Aorta (tissue), 5 donors: ENCODE measurements at places on chromosomes 4 and X.

DNA sequence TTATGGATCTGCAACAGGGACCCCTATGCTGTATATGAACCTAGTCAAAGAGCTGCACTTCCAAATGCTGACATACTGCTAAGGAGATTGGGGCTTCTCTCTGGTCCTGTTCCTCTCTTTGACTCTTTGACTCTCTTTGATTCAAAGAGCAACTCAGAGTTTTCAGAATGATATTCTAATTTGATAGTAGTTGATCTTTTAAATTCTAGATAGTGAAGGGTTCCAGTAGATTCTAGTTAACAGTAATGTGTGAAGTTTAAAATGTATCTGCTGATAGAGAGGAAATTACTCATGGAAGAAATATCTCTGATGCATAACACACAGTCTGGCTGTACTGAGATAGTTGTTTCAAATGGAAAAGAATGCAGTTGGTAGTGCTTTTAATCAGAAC lies 239.1 kb downstream of the RASL11B start:
- DNase-seq: no peak

- DNase-seq: no peak
These were observed at the start of gene KLHL34 for GRCh38 chrX:21658152-21658737. Gene KLHL34, minus strand, starts transcription at chrX:21658330. Its CDS starts 542 bp downstream, at chrX:21657788.

GRCh38 chr4:156169011-156169410 lies 215.3 kb upstream of the CTSO start:
- DNase-seq: no peak

DNA sequence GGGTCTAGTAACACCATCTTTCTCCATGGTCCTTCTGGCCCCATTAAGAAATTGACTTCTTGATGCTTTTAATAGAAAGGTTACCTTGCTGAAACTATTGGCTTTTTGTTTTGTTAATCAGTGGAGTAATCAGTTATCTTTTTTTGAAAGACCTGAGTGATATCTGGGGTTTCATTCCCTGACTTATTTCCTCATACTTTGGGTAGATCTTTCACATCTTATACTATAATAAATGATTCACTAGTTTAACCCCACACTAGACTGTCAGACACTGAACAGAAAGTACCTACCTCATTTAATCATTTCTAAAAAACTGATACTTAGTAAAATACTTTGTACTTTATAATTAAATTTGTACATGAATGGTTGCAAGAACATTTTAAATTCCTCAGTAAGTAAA lies 1021.1 kb downstream of the STIM2 start:
- DNase-seq: no peak

- no peak for DNase-seq
These were observed 49.8 kb downstream of the FGFRL1 start for GRCh38 chr4:1061056-1061700.

DNA sequence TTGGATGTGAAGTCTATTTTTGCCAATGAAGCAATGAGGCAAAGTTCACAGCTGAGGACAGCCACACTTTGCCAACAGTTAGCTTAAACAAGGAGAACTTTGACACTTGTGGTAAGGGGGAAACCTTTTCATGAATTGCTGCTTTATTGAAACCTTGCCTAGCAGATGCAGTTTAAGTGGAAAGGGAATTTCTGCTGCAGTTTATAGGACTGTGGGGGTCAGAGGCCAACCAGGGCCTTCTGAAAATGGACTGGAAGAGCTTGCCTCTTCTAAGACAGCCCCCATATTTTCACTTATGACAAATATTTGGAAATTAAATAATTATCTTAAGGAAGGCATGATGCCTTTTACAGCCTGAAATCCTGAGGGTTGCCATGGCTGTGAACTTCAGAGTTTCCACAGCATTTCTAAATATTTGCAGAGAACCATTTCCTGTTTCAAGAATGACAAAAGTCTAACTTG lies 550.3 kb downstream of the RAB28 start:
- no peak for DNase-seq

DNA sequence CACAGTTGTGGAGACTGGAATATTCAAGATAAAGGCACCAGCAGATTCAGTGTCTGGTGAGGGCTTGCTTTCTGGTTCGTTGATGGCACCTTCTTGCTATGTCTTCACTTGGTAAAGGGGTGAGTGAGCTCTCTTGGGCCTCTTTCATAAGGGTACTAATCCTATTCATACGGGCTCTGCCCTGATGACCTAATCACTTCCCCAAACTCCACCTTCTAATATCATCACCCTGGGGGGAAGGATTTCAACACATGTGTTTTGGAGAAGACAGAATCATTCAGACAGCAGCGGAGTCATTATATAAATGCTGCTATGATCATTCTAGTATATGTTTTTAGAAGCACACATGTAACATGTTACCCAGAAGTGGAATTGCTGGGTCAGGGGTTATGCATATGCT lies 295.3 kb upstream of the CTSO start:
- DNase-seq: no peak

DNA sequence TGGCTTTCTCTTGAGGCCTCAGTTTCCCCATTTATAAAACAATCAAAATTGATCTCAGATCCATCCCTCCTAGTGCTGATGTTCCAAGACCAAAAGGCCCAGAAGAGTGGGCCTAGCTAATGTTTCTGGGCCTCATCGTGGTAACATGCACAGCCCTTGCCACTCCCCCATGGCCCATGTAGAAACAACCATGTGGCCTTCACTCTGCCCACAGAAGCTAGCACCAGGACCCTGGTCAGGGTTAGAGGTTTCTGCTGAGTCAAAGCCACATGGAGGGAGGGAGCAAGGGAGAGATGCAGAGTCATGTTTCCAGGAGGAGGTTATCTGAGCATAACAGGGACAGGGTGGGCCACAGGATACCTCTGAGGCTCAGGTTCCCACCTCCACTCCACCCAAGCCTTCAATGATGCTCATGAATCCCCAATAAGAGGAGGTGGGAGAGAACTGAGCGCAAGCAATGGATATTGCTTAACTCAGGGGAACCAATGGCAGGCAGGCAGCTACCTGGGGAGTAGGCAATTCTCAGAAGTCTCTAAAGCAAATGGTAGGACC lies 16.9 kb downstream of the OTUD5 start:
- DNase-seq: no peak

DNA sequence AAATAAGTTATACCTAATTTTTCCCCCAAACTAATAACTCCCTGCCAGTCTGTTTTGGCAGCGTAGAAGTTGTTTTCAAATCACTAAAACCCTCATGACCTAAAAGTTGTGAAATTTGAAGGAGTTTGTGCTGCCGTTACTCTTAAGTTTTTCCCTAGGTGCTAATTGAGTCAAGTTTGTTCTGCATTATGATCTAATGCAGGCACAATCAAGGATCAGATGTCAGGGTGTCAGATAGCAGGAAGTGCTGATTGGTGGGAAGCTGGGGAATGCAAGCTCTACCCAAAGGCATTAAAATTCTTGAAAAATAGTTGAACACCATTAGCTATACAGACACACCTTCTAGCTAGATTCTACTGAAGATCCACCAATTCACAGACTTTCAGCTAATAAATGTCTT lies 51.9 kb downstream of the ARX start:
- no peak for DNase-seq

DNA sequence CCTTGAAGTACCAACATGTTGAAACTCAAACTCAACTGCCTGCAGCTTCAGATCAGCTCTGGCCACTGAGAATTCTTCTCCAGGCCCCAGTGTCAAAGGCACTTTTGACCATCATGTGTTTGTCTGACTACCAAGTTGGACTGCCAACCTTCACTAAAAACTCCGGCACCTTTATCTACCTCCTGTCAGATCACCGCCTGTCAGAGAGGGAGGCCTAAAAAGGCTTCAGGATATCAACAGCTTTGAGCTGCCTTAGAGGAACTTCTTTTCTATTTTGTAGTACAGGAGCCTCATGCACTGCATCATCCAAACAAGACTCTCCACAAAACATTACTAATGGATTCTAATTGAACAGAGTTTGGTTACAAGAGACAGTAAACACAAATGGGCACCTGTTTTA lies 2.8 kb downstream of the ACSL1 start:
- no peak for DNase-seq

GRCh38 chr4:62816566-62816965 lies 1592.7 kb downstream of the TECRL start:
- DNase-seq: no peak

DNA sequence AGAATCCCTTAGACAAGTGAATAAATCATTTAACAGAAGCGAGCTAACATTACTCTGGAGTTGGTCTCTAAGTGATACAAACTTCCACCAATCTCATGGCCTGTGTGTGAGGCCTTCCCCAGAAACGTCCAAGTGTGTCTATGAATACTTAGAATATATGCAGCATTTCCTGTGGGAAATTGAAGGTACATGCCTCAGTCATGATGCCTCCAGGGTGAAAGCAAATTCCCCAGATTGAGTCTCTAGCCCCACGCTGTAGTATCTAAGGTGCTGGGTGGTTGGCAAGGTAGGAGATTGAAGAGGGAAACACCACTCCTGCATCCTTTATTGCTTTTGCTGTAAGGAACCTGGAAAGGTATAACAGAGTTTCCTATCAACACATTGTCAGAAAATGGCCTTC lies 113.8 kb downstream of the IL13RA2 start:
- no peak for DNase-seq

GRCh38 chrX:23365541-23365940 lies 30.9 kb downstream of the PTCHD1 start:
- no peak for DNase-seq
